Right kidney (tissue), 9 donors: ENCODE measurements at places on chromosomes 16 and 17.
A peak's percentile ranks its signal among the peaks of the same experiment; 100 is the strongest.

DNA sequence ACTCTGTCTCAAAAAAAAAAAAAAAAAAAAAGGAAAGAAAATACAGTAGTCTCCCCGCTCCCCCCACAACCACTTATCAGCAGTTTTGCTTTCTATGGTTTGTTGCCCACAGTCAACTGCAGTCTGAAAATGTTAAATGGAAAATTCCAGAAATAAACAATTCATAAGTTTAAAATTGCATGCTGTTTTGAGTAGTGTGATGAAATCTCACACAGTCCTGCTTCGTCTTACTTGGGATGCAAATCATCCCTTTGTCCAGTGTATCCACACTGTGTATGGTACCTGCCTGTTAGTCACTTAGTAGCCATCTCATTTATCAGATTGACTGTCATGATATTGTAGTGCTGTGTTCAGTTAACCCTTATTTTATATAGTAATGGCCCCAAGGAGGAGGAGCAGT, 41.5 kb downstream of the NF1 start:
- no peak for DNase-seq

DNA sequence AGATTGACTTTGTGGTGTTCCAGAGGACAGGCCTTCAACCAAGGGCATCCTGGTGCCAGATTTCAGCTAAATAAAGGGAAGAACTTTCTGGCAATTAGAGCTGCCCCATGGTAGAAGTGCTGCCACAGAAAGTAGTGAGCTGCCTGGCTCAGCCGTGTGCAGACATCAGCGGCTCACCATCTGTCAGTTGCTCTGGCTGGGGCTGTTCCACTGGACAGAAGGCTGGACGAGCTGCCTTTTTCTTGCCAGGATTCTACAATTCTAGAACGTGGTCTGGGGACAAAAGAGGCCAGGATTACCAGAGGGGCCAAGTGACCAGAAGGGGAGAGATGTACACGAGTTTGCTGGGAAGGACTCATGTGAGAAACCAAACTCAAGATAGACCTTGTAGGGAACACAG, 107.0 kb upstream of the RPL38 start:
- no peak for DNase-seq

DNA sequence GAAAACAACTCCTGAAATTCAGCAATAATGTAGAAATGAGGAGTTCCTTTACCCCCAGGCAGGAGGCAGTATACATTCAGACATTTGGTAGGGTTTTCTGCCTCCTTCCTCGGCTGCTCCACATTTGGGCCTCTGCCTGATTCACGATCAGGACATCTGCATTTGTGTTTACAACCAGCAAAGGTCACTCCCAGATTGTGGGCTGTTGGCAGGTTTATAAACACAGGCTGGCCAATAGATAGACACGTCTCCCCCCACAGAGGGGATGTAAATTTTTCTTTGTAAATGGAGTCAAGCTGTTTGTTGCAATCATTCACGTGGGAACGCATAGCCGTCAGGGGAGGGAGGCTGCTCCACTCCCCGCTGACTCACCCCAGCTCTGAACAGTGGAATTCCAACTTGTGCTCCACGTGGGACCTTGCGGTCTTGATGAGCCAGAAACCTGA, 252.1 kb upstream of the N4BP1 start:
- DNase-seq, result no peak

- peak; percentile 47 for DNase-seq
These were observed at the start of gene WNT3 for GRCh38 chr17:46818316-46818928. TSS of gene WNT3 (minus strand) at chr17:46818692. CDS start at chr17:46818597, 95 bp downstream.

GRCh38 chr16:23832882-23833281, 2.9 kb upstream of the PRKCB start:
- no peak for DNase-seq

DNA sequence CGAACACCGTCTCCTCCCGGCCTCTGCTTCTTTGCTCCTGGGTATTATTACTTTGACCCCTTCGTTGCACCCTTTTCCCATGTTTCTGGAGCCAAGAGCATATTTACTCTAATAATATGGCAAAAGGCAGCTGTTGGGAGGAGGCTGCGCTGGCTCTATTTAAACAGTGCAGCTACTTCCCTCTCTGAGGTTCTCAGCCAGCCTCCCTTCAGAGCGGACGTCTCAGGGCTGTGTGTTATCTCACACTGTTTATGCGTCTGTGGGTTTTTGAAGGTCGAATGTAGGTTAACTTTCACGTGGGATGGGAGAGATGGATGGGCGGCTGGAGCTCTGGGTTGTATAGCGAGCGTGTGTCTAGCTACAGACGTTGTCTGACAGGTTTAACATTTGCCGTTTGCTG, 45.3 kb downstream of the COX4I1 start:
- no peak for DNase-seq

DNA sequence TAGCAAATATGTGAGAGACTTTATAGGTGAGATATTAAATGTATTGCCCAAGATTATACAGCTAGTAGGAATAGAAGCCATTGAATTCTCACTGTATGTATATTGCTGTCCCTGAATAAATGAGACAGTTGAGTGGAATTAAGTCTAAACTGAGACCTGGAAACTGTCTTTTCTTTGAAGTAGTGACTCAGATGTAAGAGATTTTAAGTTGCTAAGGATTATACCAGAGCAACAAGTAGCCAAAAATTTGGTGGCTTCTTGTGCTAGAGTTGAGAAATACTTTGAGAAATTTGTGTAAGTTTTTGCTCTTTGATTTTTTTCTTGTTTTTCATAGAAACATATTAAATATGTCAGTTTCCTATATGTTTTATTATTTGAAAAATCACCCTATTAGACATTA, 58.7 kb downstream of the TANC2 start:
- DNase-seq, result no peak

GRCh38 chr17:56021681-56022190, 131.5 kb upstream of the ANKFN1 start:
- no peak for DNase-seq

- DNase-seq, result no peak
These were observed 213.3 kb upstream of the AXIN2 start for GRCh38 chr17:65774787-65775186.

DNA sequence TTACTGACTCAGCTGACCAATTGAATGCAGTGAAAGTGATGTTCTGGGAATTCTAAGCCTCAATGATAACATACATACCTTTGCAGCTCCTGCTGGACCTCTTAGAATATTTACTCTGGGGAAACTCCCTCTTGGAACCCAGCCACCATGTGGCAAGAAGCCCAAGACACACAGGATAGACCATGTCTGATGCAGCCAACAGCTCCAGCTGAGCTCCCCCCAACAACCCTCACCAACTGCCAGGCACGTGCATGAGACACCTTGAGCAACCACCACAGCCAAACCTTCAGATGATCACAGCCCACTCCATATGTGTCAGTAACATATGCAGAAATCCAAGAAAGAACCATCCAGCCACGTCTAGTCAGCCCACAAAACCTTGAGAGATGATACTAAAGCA, 53.0 kb downstream of the XYLT1 start:
- no peak for DNase-seq

- no peak for DNase-seq
These were observed 35.2 kb downstream of the SLC7A5 start for GRCh38 chr16:87834005-87834667.

DNA sequence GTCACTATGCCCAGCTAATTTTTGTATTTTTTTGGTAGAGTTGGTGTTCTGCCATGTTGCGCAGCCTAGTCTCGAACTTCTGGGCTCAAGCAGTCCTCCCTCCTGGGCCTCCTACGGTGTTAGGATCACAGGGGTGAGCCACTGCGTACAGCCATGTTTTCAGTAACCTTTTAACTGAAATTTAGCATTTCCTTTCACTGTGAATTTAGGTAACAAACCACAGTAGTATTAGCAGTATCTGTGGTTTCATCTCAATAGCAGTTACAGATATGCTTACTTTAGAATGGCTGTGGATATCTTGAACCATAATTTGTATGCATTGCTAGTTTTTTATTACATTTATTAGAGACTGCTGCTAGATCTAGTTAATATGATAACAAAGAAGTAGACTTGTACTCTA, 4.3 kb upstream of the RANGRF start:
- no peak for DNase-seq

DNA sequence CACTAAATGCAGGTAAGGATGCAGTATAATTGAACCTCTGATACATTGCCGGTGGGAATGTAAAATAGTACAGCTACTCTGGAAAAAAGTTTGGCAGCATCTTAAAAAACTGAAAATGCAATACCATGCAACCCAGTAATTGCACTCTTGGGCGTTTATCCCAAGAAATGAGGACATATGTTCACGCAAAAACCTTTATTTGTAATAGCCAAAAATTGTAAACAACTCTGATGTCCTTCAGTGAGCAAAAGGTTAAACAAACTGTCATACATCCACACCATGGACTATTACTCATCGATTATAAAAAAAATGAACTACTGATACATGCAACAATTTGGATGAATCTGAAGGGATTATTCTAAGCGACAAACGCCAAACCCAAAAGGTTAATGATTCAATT, 16.9 kb downstream of the SYNRG start:
- no peak for DNase-seq

DNA sequence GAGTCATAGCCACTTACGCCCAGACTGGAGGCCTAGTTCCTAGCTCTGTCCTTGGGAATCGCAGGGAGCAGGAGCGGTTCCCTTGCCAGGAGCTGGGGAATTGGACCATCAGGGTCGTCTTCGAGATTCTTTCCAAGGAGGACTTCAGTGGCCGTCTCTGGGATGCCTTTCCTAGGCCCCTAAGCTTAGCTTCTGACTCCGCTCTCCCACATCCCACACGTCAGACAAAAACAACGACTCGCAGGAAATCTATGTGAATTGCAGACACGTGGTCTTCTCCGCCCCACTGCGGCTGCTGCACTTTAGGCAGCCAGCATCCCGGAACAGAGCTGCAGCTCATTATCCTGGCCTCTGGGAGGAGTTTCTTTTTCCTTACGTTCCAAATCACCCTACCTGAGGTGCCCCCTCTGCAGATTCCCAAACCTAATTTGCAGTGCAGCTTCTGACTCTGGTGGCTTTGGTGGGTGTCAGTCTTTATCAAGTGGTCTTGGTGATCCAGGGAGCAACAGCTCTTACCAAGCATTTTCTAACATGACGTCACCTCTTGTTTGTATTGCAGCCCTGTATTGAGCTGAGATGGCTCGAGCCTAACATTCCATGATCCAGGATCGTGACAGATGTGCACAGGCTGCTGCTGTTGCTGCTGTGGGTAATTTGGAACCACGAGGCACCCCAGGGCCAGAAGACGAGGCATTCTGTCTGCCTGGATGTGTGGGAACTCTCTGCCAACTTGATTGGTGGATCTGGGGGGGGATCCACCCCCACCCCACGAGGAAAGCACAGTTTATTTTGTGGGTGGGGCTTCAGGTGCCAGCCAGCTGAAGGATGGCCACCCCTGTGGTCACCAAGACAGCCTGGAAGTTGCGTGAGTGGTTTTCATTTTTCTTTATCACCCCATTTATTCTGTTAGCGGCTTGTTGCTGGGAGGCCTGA, 1.1 kb downstream of the KATNB1 start:
- DNase-seq, result peak; percentile 69

GRCh38 chr17:16930571-16931317, 41.2 kb downstream of the TNFRSF13B start:
- no peak for DNase-seq

DNA sequence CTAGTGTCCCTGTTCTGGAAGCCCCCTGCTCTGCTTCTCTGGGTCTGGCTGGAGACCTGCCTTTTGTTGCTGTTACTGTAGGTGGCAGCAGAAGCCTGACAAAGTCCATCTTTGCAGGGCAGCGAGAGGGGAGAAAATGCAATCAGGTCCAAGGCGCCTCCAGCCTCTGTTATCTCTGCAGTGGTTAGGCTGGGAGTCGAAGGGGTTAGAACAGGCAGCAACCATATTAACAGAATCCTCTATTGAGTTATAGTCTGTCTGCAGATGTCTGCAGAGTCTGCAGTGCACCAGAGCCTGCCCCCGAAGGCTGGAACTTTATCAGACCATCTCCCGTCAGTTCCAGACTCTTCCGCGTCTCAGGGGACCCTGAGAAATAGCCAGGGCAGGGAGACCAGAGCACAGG, 404.9 kb upstream of the EEF2KMT start:
- peak; percentile 35 for DNase-seq

DNA sequence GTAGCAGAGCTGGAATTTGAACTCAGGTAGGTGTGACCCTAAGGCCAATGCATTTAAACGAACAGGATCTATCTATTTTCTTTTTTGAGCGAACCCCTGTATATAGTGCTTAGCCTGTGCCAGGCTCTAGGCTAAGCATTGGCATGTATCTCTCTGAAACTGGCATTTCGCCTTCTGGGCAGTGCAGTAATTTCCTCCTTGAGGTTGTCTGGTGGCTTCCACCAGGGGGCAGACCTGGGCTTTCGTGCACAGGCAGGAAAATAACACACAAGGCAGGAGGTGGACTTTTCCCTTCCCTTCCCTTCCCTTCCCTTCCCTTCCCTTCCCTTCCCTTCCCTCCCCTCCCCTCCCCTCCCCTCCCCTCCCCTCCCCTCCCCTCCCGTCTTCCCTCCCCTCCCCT, 34.4 kb upstream of the PRKCB start:
- no peak for DNase-seq

DNA sequence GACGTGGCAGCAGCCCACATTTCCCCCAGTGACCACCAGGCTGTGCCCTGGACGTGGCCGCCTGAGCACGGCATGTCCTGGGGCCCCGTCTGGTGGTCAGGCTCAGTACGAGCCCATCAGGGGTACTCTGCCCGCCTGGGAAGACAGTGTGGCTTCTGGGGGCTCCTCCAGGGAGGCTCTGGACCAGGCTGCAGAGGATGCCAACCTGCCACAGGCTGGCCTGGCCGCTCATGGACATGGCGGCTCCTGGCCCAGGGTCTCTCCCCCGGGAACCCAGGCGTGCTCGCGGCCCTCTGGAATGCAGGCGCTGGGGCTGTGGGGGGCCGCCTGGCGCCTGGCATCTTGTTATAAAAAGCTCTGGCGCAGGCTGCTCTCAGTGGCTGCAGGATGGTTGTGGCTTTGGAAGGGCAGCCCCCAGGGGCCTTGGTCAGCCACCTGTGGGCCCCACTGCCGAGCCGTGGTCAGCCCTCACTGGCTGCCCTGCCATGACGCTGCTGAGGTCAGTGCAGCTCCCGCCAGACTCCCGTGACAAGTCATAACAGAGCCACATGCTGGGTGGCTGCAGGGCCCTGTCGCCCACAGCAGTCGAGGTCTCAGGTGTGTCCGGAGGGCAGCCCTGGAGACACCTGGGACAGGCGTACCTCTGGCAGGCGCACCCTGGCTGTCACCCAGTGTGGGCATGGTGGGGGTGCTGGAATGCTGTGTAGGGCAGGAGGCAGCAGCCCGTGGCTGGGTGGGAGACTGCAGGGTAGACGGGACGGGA, 15.0 kb downstream of the CENPX start:
- peak; percentile 12 for DNase-seq
